ENCODE measurements at places on chromosomes 6 and 20.
A peak's percentile ranks its signal among the peaks of the same experiment; 100 is the strongest.

DNA sequence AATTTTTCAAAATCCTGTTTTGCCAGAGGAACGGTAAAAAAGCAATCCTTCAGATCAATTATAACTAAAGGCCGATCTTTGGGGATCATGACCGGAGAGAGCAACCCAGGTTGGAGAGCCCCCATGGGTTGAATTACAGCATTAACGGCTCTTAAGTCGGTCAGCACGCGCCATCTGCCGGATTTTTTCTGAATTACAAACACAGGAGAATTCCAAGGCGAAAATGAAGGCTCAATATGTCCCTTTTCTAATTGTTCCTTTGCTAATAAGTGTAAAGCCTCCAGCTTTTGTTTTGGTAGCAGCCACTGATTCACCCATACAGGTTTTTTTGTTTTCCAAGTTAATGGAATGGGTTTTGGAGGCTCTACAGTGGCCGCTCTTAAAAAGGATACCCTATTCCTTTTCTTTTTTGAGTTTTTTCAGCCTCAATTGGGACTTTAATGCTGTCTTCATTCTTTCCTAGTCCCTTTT, 16.9 kb upstream of the PTCRA start:
- peaks cover 40% of the 10 kb centered on the region for H3K4me1 ChIP-seq
- H3K27ac ChIP-seq: no peak overlapping the region
- DNase-seq: peak; percentile 40
- no peak overlapping the region for H3K4me3 ChIP-seq

GRCh38 chr20:17613328-17614175, 43.7 kb downstream of the DSTN start:
- DNase-seq: no peak
- peaks cover 28% of the 10 kb centered on the region for H3K36me3 ChIP-seq
- peaks cover 95% of the 10 kb centered on the region for H3K4me1 ChIP-seq
- H3K27ac ChIP-seq: peak overlapping the region; percentile 67
- no peaks in the 10 kb centered on the region for H3K27me3 ChIP-seq

DNA sequence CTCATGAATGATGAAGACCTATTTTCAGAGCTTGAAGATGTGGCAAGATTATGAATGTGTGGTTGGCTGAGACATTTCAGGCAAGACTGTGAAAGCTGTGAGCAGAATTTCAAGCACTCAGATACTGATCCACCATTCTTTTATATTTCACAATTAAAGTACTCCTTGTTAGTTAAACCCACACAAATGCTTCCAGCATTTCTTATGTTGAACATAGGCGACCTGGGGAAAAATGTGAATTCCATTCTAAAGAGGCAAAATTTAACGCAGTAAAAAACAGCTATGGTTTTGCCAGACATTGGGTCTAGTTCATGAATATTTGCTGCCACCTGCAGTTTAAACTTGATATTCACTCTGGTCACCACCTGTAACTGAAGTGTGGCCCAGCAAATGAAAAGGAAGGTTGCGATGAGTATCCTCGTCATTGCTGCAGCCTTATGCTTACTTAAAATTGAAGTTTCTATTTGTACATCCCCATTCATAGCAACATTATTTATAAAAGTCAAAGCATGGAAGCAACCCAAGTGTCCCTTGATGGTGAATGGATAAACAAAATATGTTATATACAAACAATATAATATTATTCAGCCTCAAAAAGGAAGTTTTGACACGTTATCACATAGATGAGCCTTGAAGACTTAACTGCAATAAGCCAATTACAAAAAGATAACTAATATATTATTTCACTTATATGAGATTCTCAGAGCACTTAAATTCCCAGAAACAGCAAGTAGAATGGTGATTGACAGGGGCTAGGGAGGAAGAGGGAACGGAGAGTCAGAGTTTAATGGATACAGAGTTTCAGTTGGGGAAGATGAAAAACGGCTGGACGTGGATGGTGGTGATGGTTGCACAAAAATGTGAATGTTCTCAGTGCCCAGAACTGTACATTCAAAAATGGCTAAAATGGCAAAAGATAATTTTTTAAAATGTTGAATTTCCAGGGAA, 32.4 kb upstream of the FAM184A start:
- no peaks in the 10 kb centered on the region for H3K27me3 ChIP-seq
- H3K27ac ChIP-seq: no peak overlapping the region
- H3K4me1 ChIP-seq: peaks cover 11% of the 10 kb centered on the region
- H3K36me3 ChIP-seq: no peaks in the 10 kb centered on the region

- DNase-seq: no peak
- peak overlapping the region; percentile 63 for H3K27ac ChIP-seq
- peaks cover 50% of the 10 kb centered on the region for H3K4me1 ChIP-seq
- no peaks in the 10 kb centered on the region for H3K36me3 ChIP-seq
- peaks cover 14% of the 10 kb centered on the region for H3K27me3 ChIP-seq
- H3K4me3 ChIP-seq: no peak overlapping the region
These were observed 41.2 kb downstream of the C6orf132 start for GRCh38 chr6:42101186-42101657.

- peaks cover 75% of the 10 kb centered on the region for H3K4me1 ChIP-seq
- no peaks in the 10 kb centered on the region for H3K36me3 ChIP-seq
- peak; percentile 58 for DNase-seq
- no peaks in the 10 kb centered on the region for H3K27me3 ChIP-seq
These were observed 56.7 kb downstream of the FILIP1 start for GRCh38 chr6:75436869-75437268.

DNA sequence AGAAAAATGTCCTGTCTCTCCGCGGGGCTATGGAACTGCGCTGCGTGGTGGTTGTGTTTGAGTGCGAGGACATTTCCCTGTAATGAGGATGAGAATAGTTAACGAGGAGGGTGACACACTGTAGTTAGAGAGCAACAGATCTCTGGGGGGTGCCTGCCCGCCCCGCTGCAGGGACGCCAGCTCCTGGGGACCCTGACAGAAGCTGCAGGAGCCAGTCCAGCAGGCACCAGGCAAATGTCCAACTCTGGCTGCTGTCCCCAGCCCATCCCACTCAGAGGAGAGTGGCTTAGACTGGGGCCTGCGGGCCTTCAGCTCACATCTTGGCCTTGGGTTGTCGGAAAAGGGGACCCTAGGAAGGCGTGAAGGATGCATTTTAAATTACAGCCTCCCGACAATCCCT, 92.9 kb upstream of the FOXP4 start:
- no peaks in the 10 kb centered on the region for H3K36me3 ChIP-seq
- H3K27me3 ChIP-seq: peaks cover 6% of the 10 kb centered on the region
- H3K4me1 ChIP-seq: peaks cover 39% of the 10 kb centered on the region
- DNase-seq: no peak
- H3K27ac ChIP-seq: no peak overlapping the region
- H3K4me3 ChIP-seq: no peak overlapping the region

- no peak overlapping the region for H3K27ac ChIP-seq
- no peak for DNase-seq
- H3K27me3 ChIP-seq: no peaks in the 10 kb centered on the region
- no peaks in the 10 kb centered on the region for H3K36me3 ChIP-seq
These were observed 281.7 kb upstream of the TAB2 start for GRCh38 chr6:149035766-149036165.

DNA sequence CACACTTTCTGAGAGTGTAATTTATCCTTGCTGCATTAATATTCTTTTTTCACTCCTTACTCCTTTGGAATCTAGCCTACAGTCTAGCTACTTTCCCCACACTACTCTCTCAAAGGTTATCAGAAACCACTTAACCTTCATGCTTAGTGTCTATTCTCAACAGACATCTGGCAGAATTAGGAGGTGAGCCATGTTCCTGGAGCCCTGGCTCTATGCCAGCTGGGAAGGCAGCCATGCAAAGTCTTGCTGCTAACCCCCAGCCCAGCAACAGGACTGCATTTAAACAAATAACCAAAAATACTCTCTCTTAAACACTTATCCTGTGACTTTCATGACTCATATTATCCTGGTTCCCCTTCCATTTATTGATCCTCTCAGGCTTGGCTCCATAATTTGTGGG, 260.2 kb downstream of the BCKDHB start:
- no peaks in the 10 kb centered on the region for H3K27me3 ChIP-seq
- no peaks in the 10 kb centered on the region for H3K36me3 ChIP-seq
- H3K4me1 ChIP-seq: peaks cover 24% of the 10 kb centered on the region
- peak; percentile 71 for DNase-seq
- no peak overlapping the region for H3K4me3 ChIP-seq
- H3K27ac ChIP-seq: no peak overlapping the region

DNA sequence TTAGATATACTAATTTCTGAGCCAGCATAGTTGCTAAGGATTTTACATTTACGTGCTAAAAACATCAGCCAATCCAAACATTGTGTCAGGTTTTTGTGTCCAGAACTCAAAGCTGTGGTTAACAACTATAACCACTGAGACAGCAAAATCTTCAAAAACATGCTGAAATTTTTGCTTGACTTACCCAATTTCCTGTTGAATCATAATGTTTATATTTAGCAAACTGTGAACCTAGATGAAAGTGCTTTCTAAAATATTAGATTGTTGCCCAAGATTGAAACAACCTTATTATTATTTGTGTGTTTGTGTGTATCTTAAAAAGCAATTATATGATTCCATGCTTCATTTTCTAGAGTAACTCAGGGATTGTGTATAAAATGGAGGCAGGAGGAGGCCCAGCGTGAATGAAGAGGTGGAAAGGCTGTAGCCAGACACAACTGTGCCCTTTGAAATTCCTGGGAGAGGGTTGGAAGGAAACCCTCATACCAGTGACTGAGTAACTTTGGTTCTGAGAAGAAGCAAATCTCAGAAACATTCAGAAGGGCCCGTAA, 48.0 kb downstream of the ARMC2 start:
- DNase-seq: no peak
- H3K36me3 ChIP-seq: no peaks in the 10 kb centered on the region
- no peaks in the 10 kb centered on the region for H3K27me3 ChIP-seq
- peak overlapping the region; percentile 79 for H3K27ac ChIP-seq

- H3K4me1 ChIP-seq: peaks cover 74% of the 10 kb centered on the region
- H3K4me3 ChIP-seq: peak overlapping the region; percentile 56
- H3K36me3 ChIP-seq: no peaks in the 10 kb centered on the region
- peak; percentile 75 for DNase-seq
These were observed 4.6 kb upstream of the SOX18 start for GRCh38 chr20:64053841-64054661.

DNA sequence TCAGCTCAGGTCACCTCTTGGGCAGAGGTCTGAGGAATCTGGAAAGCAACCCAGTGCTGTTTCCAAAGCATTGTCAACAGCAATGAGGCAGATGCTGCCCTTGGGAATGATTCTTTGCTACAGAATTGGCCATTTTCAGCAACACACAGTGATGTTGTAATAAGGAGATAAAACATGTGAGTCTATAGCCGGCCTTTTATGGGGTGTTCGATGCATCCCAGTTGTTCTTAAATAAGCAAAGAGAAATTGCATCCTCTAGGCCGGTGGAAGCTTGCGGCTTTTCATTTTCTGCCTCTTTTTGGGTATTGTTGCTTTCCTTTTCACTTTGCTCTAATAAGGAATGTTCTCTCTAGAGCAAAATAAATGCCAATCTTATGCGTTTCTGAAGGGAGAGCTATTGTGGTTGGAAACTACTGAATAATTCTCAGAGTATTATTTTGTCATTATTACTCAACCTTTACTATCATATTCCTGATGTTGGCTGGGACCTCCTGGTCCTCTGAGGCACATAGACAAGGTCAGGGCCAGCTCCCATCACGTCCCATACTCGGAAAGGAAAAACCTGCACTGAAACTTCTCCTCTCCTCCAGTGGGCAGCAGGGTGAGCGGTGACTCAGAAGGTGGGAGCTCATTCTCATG, 214.2 kb downstream of the CDH26 start:
- no peak overlapping the region for H3K4me3 ChIP-seq
- H3K4me1 ChIP-seq: no peaks in the 10 kb centered on the region
- no peaks in the 10 kb centered on the region for H3K27me3 ChIP-seq
- DNase-seq: no peak
- H3K27ac ChIP-seq: no peak overlapping the region

DNA sequence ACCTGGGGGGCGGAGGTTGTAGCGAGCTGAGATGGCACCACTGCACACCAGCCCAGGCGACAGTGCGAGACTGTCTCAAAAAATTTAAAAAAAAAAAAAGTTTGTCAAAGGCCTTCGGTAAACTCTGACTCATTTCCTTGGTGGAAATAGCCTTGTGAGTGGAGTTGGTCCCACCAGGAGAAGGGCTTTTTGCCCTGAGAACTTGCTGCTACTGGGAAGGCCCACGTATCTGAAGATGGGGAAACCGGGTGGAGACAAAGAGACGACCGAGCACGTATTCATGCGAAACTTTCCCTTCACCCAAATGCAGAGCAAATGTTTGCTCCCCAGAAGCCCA, 51.7 kb downstream of the SLC22A23 start:
- H3K27me3 ChIP-seq: no peaks in the 10 kb centered on the region
- no peak for DNase-seq
- no peak overlapping the region for H3K27ac ChIP-seq
- peaks cover 10% of the 10 kb centered on the region for H3K4me1 ChIP-seq
- no peak overlapping the region for H3K4me3 ChIP-seq
- peaks cover 4% of the 10 kb centered on the region for H3K36me3 ChIP-seq

GRCh38 chr6:149560736-149561135, 5.4 kb upstream of the GINM1 start:
- peaks cover 10% of the 10 kb centered on the region for H3K4me1 ChIP-seq
- H3K4me3 ChIP-seq: no peak overlapping the region
- DNase-seq: no peak
- H3K27me3 ChIP-seq: no peaks in the 10 kb centered on the region

DNA sequence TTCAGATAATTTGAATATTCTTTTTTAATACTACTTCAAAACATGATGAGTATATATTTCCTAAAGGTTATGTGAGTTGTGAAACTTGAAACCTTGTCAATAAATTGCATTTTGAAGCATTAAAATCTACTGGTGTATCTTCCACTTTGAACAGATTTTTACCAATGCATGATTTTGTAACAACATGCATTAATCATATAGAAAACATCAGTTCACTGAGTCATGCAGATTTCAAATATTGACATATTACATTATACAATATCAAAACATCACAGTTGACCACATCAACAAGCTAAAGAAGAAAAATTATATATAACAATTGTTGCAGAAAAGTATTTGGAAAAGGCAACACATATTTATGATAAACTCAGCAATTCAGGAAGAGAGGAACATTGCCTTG, 158.1 kb downstream of the WDR27 start:
- H3K4me1 ChIP-seq: peaks cover 10% of the 10 kb centered on the region
- no peaks in the 10 kb centered on the region for H3K27me3 ChIP-seq
- H3K36me3 ChIP-seq: no peaks in the 10 kb centered on the region
- DNase-seq: no peak
- H3K27ac ChIP-seq: no peak overlapping the region

DNA sequence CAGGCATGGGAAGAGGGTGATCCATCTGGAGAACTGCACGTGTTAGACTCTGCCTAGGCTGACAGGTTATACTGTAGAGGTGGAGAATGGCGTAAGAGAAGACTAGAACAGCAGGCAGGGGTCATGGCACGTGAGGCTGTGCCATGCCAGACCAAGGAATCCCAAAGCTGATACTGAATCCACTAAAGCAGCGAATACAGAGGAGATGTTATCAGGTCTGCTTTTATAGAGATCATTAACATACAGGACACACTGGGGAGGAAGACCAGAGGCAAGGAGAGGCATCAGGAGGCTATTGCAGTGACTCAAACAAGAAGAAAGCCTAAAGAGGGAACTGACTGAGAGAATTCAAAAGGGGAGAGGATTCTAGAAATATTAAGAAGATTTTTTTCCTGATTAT, 12.9 kb downstream of the PHACTR1 start:
- no peaks in the 10 kb centered on the region for H3K36me3 ChIP-seq
- no peak overlapping the region for H3K4me3 ChIP-seq
- H3K27me3 ChIP-seq: peaks cover 21% of the 10 kb centered on the region
- H3K27ac ChIP-seq: no peak overlapping the region
- H3K4me1 ChIP-seq: no peaks in the 10 kb centered on the region

GRCh38 chr6:33904050-33904746, 100.4 kb upstream of the MLN start:
- no peak overlapping the region for H3K4me3 ChIP-seq
- no peak overlapping the region for H3K27ac ChIP-seq
- no peaks in the 10 kb centered on the region for H3K36me3 ChIP-seq
- peaks cover 82% of the 10 kb centered on the region for H3K27me3 ChIP-seq
